Fibroblast of the aortic adventitia (primary cell): ENCODE measurements at places on chromosomes 2 and 18. TPM values are rescaled to one million over a fixed set of nuclear protein-coding genes. Genes with fewer than 3 reads are reported as not detected.

Gene CAPN13
- not detected in 2 replicates for total RNA-seq

DNA sequence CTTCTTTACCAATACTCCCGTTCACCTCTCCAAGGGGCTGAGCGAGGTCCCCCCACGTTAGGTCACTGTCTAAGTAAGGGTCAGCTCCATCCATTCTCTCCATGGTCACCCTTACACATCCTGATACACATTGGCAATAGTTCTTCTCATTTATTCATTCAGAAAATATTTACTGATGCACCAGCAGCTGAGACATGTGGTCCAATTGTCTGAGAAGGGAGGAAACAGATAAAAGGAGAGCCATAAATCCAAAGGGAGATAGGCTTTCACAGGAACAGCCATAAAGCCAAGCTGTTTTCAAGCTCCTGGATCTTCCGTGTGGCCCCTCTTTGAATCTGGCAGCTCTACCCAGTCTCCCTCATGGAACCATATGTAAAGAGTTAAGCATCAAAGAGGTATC, 121.2 kb downstream of the TXNL1 start:
- DNase-seq, result peak; percentile 28

Gene MYCN
- total RNA-seq, result not detected in 2 replicates

DNA sequence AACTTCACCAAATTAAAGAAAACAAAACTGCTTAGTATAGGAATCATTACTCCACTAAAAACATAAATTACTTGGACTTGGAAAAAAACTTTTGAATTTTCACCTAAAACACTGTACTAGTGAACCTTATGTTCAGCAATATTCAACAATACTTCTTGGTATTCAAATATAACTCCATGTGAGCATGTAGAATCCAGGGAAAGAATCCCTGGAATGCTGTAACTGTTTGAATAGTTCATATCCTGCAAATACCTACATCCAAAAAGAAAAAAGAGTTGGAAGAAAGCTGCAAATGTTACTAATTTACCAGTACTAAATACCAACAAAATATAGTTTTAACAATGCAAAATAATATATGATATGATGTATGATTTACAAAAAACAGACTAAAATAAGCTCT, 65.4 kb downstream of the IKZF2 start:
- peak; percentile 32 for DNase-seq

GRCh38 chr2:240560084-240560479, at the start of gene DUSP28:
Gene DUSP28 (plus strand): TSS chr2:240560357. CDS start chr2:240560685, 328 bp downstream.
- peak; percentile 79 for DNase-seq

Gene RTKN
- 12.0 and 15.7 TPM in 2 replicates for total RNA-seq

DNA sequence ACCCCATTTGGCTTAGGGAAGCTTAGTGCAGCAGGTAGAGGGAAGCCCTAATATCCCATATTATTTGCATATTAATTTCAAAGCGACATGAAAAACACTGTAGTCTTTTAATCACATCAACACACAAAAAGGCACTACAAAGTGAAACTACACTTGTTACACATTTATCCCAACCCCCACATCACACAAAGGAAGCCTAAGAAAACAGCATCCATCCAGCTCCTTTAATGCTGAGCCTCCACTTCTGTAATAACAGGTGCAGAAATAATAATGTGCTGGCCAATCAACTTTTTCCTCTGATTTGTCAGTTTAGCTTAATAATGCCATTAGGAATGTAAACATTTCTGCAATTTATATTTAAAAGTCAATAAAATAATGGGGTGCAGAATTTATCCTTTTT, 274.0 kb downstream of the TCF4 start:
- no peak for DNase-seq

Gene ELAC1
- total RNA-seq, result 8.3 and 12.5 TPM in 2 replicates

- DNase-seq, result no peak
Measured at GRCh38 chr2:63818271-63818670, 23.4 kb upstream of the UGP2 start.

Gene KCNG3
- under 0.01 TPM in 1 of 2 replicates, not detected in the other for total RNA-seq

DNA sequence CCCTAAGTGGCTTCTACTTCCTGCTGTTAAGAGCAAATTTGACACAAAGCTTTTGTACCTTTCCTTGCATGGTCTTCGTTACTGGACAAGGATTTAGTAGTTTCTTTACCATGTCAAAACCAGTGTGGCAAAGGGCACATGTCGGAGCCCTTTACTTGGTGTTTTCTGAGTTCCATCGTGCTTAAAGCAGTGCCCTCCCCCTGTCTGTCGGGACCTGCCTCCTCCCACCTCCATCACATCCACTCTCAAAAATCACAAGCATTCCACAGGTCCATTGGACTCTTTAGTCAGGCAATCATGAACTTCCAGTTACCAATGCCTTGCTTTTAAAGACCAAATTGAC, 763 bp downstream of the CCDC141 start:
- no peak for DNase-seq

GRCh38 chr2:69619725-69620124, 23.8 kb downstream of the AAK1 start:
- DNase-seq, result no peak

Gene VIL1
- not detected in 2 replicates for total RNA-seq

- peak; percentile 35 for DNase-seq
Measured at GRCh38 chr18:765764-766549, 46.1 kb downstream of the YES1 start.

GRCh38 chr18:38427234-38427633, 861.6 kb upstream of the CELF4 start:
- DNase-seq, result no peak

DNA sequence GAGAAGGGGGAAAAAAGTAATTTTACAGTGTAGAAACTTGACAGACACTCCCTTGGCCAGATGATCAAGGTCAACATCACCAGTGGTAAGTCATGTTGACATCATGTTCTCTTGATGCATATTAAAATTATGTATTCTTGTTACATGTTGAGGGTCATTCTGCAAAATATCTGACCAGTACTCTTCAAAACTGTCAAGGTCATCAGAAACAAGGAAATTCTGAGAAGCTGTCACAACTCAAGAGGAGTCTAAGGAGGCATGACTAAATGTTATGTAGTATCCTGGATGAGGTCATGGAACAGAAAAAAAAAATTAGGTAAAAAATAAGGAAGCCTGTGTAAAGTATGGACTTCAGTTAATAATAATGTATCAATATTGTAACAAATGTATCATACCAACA, 6.3 kb downstream of the SGPP2 start:
- DNase-seq, result no peak

Gene HOXD11
- total RNA-seq, result not detected in 2 replicates
